ENCODE measurements at places on chromosomes 16 and 17.

GRCh38 chr17:57832314-57833178 is 17.3 kb downstream of the MRPS23 start:
- no peak for DNase-seq

- DNase-seq, result no peak
Measured at GRCh38 chr16:1416521-1416941, 2.0 kb upstream of the UNKL start.

- DNase-seq, result no peak
Measured at GRCh38 chr17:32976605-32977004, 15.0 kb upstream of the SPACA3 start.

- DNase-seq, result peak; percentile 51
Measured at GRCh38 chr16:81841722-81842121, 62.6 kb downstream of the PLCG2 start.

GRCh38 chr16:57403965-57404817 is at the start of gene CCL17:
TSS of gene CCL17 (plus strand) at chr16:57404767. CDS start at chr16:57413933, 9,166 bp downstream.
- DNase-seq, result no peak

DNA sequence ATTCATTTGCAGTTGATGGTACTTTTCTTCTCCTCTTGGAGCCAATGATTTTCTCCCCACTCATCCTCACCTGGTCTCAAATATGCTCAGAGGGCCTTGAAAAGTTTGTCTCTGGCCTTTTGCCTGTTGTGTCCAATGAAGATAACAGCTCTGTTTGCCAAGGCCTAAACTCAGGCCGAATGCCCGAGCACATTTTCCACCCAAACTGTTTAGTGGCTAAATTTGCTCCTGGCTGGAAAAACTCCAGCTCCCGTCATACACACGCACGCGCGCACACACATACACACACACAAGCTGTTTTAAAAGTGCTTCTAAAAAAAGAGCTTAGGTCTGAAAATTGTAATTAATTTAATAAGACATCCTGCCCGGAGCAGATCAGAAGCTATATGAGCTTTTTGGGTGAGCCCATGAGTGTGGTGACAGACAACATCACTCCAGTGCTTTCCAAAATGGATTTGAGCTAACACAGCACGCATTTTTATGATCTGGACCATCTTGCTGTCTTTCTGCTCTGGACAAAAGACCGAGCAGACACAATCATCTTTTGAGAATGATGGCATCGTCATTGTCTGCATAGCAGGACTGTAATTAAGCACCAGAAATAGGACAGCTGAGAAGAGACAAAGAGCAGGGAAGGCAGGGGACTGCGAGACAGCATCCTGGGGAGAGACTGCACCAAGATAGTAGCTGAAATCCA is 48.9 kb downstream of the IRX6 start:
- no peak for DNase-seq

DNA sequence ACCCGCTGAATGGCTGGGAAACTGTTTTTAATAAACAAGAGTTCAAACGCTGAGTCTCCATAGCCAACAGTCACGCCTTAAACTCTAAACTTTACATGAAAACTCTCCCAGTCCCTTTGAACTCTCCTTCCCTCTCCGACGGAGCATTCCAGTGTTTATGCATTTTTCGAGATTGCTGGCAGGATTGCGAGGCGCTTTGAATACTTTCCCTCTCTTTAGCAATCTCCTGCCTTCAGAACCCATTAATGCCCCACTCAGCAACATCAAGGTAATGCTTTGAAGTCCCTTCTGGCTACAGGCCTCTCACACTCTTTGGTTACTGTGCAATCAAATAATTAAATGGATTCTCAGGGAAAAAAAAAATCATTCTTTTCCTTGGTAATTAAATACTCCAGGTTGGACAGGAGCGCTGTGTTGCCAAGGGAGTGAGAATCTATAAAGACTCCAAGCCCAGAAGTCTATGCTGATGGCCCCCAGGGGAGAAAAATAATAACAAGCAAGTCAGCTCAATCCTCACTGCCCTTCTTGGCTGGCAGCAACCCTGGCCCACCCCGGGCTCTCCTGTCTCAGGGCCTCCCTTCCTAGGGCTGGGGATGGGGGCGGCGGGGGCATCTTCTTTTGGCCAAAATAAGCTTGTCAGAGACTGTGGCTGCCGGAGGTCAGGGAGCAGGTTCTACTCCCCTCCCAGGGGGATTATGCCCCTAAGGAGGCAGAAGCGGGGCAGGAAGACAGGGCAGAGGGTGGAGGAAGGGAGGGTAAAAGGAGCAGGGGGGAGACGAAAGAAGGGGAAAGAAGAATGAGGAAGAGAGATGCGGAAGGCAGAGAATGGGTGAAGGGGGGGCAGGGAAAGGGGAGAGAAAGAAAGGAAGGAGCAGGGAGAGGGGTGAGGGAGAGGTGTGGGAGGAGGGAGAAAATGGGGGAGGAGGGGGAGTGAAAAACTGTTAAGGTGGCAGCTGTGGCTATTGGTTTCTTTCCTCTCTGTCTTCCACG is 45.2 kb downstream of the AXIN2 start:
- DNase-seq, result no peak

- DNase-seq, result no peak
Measured at GRCh38 chr17:4625181-4625617, 16.3 kb downstream of the ALOX15 start.

DNA sequence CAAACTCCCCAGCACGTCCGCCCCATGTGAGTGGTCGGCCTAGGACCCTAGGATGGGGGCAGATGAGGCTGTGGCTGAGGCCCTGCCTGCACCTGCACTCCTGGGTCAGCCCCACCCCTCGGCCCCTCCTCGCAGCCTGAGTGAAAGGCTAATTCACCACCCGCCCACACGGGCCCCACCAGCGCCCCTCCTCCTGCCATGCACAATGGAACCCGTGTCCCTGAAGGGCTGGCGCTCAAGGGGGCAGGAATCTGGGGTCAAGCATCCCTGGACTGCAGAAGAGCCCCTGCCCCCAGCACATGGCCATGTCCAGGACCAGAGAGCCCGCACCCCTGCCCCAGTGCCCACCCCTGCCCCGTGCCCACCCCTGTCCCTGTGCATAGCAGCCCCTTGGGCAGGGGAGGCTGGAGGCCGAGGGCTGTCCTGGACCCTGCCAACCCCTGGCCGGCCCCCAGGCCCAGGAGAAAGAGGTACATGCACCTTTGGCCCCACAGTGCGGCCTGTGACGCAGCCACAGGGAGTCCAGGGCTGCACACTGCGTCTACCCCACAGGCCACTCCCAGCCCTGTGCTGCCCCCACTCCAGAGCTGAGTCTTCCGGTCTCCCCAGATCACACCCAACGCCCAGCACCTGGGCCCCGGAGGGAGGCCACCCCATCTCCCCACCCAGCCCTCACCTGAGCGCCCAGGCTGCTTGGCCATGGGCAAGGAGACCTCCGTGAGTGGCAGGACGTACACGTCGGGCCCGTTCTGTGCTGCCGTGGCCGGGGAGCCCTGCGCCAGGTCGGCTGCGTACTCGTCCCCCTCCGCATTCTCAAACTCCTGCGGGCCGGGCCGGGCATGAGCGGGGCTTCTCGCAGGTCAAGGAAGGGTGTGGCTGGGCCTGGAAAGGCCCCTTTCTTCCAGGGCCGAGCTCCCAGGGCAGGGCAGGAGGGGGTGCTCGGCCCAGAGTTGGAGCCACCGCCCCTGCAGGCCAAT is 34.6 kb upstream of the PVALEF start:
- no peak for DNase-seq

DNA sequence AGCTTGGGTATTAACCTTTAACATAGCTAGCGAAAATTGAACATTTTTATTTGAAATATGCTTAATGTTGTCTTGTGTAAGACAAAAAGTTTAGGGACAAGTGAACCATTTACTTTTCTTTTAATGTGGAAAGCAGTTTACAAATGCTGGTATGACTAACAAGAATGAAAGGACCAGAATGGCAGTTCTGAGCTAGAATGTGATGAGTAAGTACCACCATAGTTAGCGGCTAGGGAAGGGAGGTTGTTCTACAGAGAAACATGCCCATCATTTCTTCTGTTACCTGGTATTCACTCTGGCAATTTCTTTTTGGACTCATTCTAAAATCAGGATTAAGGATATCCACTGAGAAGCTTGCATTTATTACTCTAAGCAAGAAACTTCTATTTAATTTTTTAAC is 121.1 kb downstream of the WWOX start:
- no peak for DNase-seq

GRCh38 chr16:12437761-12438440 is 365.8 kb downstream of the CPPED1 start:
- no peak for DNase-seq

- DNase-seq, result no peak
Measured at GRCh38 chr17:67449845-67450755, 73.0 kb downstream of the PITPNC1 start.

- no peak for DNase-seq
Measured at GRCh38 chr17:79305768-79306423, 231.3 kb downstream of the ENGASE start.

DNA sequence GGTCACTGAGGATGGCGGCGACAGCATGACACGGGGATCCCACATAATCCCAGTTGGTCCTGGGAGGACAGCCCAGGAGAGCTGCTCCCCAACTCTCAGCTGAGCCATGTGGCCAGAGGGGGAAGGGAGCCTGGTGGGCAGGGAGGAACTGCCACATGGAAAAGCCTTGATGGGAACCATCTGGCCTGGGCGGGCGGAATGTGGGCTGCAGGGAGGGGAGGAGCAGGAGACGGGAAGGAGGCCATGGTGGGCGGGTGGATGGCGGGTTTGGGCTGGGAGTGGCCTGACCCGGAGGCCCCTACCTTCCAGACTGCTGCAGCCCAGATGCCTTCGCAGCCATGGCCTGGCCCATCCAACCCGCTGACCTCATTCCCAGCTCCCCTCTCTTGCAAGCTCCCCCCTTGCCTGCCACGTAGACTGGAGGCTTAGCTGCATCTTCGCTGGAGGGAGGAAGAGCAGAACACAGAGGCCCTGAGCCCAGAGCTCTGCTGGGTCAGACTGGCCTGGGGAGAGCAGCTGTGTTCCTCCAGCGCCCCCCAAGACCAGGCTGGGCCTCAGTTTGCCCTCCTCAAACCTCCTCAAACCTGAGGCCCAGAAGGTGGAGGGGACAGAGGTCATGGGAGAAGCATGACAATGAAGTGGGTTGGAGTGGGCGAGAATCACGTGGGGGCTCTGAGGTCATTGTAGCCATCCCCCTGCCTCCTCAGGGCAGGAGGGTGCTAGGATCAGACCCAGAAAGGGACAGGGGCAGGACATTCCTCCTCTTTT is 8.2 kb upstream of the COL1A1 start:
- no peak for DNase-seq

DNA sequence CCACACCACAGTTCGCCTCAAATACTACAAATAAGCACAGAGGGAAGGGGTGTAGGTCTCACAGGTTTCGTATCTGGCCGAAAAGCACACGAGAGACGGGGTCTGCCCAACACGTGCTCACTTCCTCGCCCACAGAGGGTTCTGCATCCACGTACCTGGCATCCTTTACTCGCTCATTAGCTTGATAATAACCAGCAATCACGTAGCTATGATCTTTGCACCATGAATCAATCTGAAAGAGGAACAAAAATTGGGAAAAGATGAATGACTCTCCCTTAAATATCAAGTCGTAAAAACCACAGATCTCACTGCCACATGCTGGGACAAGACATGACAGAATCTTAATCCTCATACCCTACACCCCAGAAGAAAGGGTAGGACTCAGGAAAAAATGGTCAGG is 10.5 kb downstream of the EMC8 start:
- DNase-seq, result no peak

GRCh38 chr17:9472541-9472940 is 103.1 kb downstream of the STX8 start:
- no peak for DNase-seq

DNA sequence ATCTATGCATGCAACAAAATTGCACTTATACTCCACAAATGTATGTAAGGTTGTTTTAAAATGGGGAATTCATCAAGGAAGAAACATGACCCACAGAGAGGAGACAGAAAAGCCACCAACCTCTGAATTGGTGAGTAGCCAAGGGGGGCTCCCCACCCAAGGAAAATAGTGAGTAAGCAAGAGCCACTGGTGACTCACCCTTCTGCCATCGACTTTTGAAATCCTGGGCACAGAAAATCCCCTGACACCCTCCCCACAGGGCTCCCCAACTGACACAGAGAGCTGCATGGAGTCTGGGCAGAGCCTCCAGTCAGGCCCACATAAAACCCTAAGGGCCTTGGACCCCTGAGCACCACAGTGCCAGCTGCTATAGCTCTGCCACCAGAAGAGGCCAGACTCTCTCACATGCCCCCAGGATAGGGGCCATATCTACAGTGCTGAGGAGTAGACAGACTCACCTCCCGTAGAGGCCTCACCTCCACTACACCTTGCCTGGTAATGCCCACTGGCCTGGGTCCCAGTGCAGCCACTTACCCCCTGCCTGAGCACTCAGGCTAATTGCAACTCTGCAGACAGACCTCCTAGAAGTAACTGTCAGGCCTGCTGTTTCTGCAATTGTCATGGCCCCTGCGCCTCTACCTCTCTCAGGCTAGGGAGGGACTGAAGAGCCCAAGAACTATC is 244.7 kb upstream of the WSB1 start:
- DNase-seq, result no peak

GRCh38 chr17:40551879-40552768 is 13.1 kb downstream of the CCR7 start:
- peak; percentile 10 for DNase-seq

DNA sequence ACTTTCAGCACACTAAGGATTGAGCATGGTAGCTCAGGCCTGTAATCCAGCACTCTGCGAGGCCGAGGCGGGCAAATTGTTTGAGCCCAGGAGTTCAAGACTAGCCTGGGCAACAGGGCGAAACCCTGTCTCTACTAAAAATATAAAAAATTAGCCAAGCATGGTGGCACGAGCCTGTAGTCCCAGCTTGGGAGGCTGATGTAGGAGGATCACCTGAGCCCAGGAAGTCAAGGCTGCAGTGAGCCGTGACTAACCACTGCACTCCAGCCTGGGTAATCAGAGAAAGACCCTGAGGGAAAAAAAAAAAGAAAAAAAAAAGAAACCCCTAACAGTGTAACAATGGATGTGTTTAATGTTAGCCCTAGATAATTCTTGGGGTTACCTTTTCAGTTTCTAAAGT is 24.0 kb downstream of the PARN start:
- no peak for DNase-seq

GRCh38 chr17:50922107-50922506 is 56.0 kb upstream of the TOB1 start:
- DNase-seq, result no peak

GRCh38 chr17:81870981-81871386 is at the start of gene ARHGDIA:
TSS of gene ARHGDIA (minus strand) at chr17:81871337. CDS start at chr17:81869930, 1,407 bp downstream.
- peak; percentile 68 for DNase-seq

DNA sequence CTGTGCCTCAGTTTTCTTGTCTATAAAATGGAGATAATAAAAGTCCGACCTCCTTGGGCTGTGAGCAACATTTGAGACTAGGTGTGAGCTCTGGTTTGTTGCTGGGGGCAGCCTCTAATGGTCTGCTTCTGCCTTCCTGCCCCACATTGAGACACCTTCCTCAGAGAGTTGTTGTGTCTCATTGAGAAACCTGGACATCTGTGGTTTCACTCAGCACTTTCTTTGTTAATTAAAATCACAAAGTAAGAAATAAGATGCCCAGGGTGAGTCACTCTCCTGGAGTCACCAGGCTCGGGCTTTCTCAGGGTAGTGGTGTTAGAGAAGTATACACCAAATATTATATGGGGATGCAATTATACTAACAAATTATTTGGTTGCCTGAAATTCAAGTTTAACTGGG is 389.2 kb upstream of the SALL1 start:
- no peak for DNase-seq
